ENCODE measurements at places on chromosomes 4 and X.

- DNase-seq, result no peak
Observed at GRCh38 chr4:25160714-25161592, 704 bp upstream of the SEPSECS start.

GRCh38 chr4:27066591-27066990 is 205.9 kb downstream of the STIM2 start:
- no peak for DNase-seq

DNA sequence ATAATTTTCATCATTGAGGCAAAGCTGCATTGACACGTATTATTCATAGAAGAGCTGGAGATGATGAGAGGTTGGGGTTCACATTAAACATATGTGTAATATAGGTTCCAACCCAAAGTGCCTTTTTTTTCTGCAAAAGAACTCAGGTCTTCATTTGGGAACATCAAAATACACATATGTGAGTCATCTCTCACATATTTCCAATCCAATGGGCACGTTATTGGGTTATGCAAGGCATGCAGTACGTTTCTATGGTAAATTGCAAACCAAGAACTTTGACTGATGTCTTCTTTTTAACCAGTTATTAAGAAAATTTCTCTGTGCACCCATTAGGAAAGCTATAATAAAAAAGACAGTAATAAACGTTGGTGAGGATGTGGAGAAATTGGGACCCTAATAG is 150.3 kb upstream of the FAM9B start:
- no peak for DNase-seq

DNA sequence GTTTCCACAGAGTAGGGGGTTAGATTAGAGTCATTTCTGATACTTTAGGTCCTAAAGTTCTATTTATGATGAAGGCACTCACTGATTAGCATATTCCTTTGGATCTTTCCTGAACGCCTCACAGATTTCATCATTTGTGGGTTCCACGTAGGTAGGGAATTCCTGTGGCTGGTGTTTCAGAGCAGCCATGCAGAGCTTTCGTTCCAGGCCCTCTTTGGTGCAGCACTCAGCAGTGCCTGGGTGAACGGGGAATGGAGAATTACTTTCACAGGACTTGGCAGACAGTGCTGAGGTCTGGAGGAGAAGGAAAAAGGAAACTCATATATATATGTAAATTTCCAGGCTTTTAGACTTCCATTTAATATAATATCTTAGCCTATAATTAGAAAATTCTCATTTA is 18.5 kb downstream of the GC start:
- no peak for DNase-seq

- DNase-seq, result no peak
Observed at GRCh38 chr4:66489783-66490452, 819.6 kb upstream of the EPHA5 start.

DNA sequence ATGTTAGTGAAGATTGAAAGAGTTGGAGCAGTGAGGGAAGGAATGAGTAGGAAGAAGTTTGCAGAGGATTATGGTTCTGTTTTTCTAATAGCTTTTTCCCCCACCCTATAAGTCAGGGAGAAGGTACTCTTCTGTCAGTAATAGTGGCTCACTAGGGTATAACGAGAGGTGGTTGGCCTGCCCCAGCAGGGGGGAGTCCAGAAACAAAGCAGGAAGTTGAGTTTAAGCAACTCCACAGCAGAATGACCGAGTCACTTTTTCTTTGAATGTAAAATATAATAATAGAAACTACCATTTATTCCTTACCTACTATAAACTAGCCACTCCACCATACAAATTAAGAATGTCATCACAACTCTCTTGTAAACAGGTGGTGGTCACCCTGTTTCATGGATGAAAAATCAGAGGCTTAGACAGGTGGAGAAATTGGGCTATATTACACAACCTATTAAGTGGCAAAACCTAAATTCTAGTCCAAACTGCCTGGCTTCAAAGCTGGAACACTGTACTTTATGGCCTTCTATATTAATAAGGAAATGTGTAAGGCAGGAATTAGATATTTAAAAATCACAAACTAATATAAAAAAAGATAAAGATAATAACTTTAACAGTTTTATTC is 21.9 kb downstream of the AP1AR start:
- no peak for DNase-seq

GRCh38 chr4:20987191-20987590 is 286.9 kb downstream of the PACRGL start:
- DNase-seq, result no peak

GRCh38 chrX:136170139-136170800 is 22.9 kb downstream of the FHL1 start:
- DNase-seq, result no peak

DNA sequence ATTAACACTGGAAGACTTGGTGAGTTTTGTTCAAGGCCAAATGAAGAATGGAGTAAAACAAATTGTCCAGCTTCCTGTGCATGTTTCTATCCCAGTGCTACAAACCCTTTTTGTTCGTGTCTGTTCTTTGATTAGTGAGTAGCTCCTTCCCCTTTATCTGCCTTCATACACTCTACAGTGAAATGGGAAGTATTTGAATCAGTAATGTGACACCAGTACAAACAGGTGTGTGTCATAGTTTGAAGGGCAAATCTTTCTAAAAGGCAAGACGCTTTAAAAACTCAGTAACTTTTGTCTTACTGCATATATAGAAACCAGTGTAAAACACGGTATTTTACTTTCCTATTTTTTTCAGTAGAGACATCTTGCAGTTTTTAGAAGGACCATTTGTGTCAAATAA is 5.9 kb downstream of the ARHGEF38 start:
- DNase-seq, result no peak

GRCh38 chrX:103614999-103615398 is 7.2 kb downstream of the TCEAL3 start:
- DNase-seq, result no peak

DNA sequence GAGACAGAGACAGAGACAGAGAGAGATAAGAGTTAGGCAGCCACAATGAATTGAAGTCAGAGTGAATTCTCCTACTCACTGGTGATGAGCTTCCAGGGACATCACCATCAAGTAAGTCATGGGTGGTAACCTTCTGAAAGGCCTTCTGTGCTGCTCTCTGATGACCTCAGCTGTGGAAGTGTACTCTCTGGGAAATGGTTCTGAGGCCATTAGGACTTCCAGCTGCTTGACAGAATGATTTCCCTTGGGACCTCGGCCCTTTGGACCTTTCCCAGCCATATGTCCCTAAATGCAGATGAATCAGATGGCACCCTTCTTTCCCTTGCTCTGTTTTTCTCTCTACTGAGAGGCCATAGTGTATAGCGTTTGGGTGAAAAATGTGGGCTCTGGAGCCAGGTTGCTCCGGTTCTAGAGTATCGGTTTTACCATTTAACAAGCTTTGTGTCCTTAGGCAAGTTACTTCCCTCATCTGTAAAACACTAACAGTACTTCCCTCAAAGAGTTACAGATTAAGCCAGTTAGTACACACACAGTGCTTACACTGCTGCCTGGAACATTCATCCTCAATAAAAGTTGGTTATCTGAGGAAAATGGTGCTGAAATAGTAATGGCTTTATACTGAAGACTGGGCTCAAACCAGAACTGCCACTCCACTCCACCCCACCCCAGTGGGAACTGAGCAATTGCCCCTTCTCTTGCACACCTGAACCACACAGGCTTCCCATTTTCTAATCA is 7.6 kb downstream of the SEPTIN11 start:
- no peak for DNase-seq

DNA sequence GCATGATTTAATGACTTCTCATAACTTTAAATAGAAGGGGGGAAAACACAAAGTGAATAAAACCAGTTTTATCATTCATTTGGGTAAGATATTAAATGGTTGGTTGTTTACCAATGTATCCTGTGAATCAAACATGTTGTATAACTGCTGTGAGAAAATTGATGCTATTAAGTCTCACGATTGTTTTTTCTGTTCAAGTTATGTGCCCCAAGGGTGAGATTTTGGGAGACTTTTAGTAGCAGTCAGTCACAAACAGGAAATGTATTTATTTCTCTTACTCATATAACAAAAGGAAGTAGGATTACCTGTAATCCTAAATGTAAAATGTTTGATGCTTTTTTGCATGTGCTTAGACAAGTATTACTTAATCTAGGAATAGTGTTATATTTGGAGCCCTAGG is 39.2 kb downstream of the MTHFD2L start:
- no peak for DNase-seq

- DNase-seq, result no peak
Observed at GRCh38 chr4:92791871-92792440, 488.2 kb downstream of the GRID2 start.

DNA sequence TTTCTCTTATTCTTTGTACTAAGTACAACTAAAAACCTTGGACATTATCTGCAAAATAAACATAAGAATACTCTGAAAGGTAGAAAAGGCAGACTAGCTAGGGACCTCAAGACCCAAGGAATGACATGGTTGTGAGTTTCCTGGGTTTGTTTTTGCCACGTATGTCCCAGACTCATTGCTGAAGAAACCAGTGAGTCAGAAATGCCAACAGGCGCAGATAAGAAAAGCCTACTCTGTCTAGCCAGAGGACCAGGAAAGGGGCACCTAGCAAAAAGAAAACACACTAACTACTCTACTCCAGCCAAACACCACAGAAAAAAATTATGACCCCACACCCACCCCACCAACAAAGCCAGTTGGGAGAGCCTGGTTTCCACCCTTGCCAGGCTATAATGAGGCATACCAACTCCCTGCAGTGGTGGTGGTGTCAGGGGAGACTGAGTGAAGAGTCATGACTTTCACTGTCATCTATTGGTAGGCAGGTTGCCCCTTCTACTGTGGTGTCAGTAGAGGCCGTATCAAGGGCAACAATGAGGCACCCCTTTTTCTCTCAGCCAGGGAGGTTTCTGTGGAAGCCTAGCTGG is 10.9 kb downstream of the MTMR1 start:
- DNase-seq, result no peak

DNA sequence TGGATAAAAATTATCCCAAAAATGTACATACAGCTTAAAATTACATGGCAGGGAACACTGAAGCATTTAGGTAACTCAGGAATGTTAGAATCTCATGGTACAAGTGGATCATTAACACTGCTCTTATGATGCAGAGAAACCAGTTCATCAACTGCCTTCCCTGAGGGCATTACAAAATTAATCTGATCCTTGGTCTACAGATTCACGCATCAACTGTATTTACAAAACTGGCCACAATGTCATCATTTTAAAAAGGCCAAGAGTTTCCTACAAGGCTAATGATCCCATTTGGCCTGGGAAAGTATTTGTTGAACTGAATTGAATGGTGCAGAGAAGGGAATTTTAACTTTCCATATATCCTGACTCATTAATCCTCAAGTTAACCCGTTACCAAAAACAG is 84.6 kb downstream of the TSPAN5 start:
- DNase-seq, result peak; percentile 16

DNA sequence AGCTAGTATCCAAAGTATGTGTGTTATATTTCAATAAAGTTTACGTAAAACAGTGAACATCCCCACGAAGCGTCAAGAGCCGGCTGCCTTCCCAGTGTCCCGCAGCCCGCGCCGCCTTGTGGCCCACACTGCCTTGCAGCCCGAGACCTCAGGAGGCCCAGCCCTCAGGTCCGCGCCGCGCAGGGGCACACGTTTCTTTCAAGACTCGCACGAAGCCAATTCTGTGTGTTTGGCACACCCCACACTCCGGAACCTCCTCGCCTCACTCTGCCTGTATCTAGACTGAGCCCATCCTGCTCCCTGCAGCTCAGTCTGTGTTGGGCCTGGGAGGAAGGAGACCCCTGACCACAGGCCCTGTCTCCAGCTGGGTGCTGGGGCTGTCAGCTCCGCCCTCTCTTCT is 5.8 kb downstream of the LRPAP1 start:
- DNase-seq, result no peak

GRCh38 chrX:65862638-65863037 is 177.2 kb downstream of the VSIG4 start:
- DNase-seq, result no peak

GRCh38 chr4:30295652-30296051 is 424.5 kb upstream of the PCDH7 start:
- DNase-seq, result no peak

- no peak for DNase-seq
Observed at GRCh38 chr4:185304541-185304940, 91.2 kb downstream of the LRP2BP start.

DNA sequence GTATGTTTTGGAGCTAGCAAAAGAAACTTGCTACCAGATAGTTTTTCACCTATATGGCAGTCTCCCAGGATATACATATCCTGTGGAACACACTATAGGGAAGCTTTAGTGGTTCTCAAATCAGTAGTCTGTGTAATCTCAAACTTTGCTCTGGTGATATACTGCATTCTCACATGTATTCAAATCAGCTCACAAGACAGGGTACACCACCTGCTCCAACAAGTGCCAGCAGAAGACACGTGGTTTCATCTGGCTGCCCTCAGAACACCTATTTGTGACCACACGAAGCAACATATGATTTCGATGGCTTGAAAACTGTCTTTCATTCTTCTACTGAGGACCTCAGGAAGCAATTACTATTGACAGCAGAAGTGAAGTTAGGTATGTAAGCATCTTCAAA is 37.7 kb downstream of the BCLAF3 start:
- DNase-seq, result no peak

DNA sequence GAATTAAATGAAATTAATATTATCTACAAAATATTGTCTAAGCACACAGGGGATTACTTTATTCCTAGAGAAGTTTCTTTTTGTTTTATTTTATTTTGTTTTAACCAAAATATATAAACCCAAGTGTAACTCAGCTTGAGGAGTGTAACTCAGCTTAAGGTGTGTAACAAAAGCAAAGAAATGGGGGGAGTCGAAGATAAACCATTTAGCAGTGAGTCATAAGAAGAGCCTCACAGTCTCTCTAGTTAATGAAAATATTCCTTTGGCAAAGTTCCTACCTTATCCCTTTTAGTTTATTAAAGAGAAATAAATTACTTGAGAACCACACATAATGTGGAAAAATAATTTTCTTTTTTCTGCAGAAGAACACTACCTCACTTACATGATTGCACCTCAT is 261.8 kb downstream of the KCTD8 start:
- DNase-seq, result no peak

GRCh38 chr4:3294401-3295241 is 1.8 kb downstream of the RGS12 start:
- no peak for DNase-seq

DNA sequence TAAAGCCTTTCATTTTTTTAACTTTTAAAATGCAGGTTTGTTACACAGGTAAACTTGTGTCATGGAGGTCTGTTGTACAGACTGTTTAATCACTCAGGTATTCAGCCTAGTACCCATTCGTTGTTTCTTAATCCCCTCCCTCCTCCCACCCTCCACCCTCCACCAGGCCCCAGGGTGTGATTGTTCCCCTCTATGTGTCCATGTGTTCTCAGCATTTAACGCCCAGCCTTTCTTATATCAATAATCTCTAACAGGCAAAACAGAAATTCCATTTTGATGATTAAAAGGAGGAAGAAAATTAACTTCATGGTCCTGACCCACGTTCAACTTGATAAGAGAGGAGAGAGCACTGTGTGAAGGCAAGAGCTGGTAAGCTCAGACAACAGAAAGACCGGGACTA is 75.1 kb downstream of the TSPAN5 start:
- no peak for DNase-seq
